ENCODE measurements at places on chromosomes 13 and 19.

GRCh38 chr13:55359067-55359466 lies 1781.7 kb upstream of the PRR20A start:
- no peak for DNase-seq

- no peak for DNase-seq
Measured at GRCh38 chr13:97569841-97570240, 135.9 kb downstream of the RAP2A start.

DNA sequence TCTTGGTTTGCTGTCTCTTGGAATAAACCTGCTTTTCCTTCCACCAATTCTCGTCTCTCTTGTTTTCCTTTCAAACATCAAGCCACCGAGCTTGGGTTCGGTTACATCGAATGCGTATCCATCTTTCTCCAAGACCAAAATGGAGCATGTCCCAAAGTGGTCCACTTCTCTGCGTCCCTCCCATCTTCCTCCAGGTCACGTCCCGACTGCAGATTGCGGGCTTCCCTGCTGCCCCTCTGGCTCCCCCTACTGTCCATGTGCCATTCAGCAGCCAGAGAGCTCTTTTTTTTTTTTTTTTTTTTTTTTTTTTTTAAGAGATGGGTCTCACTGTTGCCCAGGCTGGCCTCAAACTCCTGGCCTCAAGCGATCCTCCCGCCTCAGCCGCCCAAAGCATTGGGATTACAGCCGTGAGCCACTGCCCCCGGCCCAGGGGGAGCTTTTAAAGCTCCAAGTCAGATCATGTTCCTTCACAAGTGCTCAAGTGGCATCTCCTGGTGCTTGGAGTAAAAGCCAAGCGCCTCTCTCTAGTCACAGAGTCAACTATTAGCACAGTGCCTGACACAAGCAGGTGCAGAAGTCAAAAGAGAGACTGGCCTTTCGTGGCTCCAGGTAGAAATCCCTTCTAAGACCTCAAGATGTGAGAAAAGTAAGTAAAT lies 10.0 kb downstream of the COL5A3 start:
- peak; percentile 63 for DNase-seq

DNA sequence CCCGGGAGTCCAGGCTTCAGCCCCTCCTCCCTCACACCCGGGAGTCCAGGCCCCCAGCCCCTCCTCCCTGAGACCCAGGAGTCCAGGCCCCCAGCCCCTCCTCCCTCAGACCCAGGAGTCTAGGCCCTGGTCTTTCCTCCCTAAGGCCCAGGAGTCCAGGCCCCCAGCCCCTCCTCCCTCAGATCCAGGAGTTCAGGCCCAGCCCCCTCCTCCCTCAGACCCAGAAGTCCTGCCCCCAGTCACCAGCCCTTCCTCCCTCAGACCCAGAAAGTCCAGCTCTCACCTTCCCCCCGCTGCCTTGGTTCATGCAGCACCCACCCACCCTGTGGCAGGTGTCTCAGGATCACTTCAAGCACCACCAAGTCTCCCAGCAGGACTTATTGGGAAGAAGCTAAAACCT lies 14.1 kb downstream of the CYTH2 start:
- no peak for DNase-seq

DNA sequence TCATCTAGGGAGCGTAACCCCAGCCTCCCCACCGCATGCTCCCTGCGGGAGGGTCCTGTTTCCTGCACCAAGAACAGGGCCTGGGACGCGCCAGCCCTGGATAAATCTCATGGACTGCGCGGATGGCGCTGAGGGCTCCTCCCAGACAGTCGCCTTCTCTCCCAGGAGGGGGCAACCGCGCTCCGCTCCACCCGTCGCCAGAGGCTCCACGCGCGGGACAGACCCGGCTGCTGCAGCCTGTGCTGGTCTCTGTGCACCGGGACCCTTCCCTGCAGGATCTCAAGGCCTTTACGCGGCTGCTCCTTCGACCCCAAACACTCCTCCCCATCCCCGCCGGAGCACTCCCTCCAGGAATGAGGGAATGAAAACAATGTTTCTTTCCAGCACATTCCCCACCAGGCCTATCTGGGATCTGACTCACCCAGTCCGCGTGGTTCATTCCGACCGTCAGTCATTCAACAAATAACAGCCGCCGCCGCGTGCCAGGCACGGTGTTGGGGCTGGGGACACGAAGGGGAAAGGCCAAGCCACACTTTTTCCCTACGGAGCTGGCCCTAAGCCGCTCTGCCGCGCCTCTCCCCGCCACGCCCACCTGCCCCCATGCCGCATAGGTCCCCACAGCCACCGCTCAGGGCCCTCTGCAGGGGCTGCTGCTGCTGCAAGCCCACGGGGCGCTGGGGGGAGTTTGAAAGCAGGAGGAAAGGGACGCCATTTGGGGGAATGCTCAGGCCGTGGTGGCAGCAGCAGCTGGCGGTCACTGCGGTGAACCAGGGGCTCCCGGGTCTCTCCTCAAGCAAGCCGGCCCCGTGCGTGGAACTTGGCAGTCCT lies 6.0 kb downstream of the PNMA8B start:
- DNase-seq: no peak

- DNase-seq: no peak
Measured at GRCh38 chr19:11019824-11020223, 59.0 kb downstream of the SMARCA4 start.

DNA sequence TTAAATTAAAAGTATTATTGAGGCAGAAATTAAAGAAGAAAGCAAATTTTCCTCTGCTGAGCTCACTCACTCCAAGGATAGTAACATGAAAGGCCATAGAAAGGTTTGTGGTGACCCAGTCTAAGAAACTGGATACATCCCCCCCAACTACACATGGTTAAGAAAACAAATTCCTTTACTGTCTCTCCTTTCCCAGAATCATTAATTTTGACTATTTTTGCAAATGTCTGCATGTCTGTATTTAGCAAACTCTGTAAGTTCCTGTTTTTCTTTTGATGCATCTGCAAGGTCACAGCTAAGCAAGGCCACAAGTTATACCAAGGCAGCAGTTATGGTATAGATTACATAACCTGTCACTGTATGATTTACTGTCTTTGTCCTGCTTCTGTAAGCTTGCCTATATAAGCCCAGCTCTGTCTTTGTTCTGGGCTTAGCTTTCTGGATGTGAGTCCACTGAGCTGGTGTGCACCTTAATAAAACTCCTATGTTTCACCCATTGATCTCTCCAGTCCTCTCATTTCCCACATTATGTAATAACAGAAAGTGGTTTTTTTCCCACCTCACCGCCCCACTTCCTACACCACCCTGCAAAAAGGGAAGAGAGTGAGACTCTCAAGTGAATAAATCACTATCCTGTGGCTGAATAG lies 8.5 kb upstream of the ZNF83 start:
- no peak for DNase-seq

Data from T-helper 9 cell (primary cell).